ENCODE measurements at places on chromosomes 5 and 9.

DNA sequence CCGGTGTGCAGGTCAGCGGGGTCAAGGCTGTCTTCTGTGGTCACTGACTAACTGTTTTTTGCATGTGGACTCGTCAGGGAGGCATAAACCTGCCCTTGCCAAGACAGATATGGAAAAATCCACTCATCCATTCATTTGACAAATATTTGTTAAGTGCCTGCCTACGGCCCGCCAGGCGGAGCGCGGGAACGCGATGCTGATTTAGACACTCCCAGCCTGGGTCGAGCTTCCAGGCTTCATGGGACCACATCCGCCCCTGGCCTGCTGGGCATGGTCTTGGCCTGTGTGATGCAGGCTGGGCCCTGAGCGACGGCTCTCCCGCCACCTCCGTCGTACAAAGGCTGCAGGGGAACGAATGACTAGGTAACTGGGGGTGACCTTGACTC is 18.1 kb downstream of the MYMK start:
- no peak for DNase-seq

- DNase-seq, result no peak
Measured at GRCh38 chr5:8865686-8866374, 680.0 kb downstream of the SEMA5A start.

DNA sequence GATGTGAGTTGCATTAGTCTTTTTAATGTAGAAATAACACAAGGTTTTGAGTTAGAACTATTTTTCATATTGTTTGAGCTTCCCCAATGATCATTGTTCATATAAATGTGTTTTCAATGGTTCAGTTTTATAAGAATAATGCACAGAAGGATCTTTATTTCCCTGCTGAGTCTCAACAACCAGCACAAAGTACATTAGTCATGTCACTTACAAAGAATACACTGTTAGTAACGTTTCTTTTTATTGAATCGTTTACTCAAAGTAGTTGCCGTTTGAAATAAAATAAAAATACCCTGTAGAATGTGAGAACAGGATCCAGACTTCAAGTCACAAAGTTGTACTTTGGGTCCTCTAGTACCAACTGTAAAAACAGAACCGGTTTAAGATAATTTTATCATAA is 41.5 kb downstream of the ERCC8 start:
- no peak for DNase-seq

DNA sequence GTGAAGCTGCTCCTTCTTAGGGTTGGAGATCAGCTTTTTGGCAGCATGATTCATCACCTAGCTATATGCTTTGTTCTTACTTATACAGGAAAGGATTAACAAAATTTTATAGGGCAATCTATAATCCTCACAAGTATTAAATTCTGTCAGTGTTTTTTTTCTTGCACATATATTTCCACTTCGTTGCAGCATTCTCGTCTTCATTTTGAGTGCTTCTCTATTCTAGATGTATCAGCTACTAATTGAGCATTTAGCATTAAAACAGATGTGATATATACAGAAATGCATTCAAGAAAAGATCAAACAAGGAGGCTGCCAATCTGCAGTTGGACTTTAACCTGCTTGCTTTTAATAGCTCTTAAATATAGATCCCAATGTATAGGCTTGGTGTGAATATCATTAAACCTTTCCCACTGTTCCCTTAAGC is 3.6 kb upstream of the CTXN3 start:
- no peak for DNase-seq

DNA sequence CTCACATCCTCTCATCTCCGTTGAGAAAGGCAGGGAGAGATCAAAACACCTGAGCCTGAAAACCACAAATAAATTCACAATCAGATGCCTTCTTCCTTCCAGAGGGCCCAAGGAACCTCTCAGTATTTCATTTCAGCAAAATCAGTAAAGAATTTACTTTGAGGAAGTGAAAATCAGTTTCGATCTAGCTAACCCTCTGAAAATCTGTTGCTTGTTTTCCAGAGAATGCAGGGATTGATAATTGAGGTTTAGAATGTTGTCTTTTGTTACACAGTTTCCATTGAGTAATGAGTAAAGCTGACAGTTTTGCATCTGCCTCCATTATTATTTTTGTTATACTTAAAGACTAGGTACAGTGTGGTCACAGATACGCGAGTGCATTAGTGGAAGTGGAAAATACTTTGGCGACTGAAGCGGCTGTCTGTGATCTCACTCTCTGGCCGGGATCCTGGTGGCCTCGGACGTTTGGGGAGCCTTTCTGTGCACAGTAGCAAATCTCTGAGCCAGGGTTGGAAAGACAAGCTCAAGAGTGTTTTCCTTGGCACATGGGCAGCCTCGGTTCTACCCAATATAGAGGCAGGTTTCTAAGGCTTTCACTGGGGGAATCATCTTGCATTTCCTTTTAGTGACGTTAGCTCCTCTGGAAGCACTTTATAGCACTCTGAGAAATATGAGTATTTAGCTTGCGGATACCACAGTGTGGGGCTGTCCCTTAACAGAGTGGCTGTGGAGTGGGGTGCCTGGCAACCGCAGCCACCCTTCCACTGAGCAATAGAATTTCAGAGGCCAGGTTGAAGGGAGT is 32.2 kb upstream of the ANGPTL2 start:
- peak; percentile 54 for DNase-seq

DNA sequence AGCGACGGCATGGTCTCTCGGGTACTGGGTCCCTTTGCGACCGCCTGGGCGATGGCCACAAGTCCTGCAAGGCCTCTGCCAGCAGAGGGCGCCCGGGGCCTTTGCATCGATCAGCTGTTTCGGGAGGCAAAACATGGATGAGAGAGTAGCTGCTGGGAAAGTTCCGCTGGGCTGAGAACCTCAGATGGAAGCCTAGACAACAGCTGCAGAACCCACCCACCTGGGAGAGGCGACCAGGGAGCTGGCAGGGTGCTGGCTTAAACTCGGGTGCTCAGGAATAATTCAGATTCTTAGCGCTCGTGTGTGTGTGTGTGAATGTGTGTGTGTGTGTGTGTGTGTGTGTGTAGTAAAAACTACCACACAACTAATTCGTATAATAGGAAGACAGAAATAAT is 50.0 kb downstream of the TRIM32 start:
- peak; percentile 20 for DNase-seq

GRCh38 chr5:93189707-93190120 is 391.3 kb downstream of the NR2F1-AS1 start:
- DNase-seq, result no peak

- DNase-seq, result no peak
Measured at GRCh38 chr5:175717837-175718236, 60.0 kb downstream of the HRH2 start.

DNA sequence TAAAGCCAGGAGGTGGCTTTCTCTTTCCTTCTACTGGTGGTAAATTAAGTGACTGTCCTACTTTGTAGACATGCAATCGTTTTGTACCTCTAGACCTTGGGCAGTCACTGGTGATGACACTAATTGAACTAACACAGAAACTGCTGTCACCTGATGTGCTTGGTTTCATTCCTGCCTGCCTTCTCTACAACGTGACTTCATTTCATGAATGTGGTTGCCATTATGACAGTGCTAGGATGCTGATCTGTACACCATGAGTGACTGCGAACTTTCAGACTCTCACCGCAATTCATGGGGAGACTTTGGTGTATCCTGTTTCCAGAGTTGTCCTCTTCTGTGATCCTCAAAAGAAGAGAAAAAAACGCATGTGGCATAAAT is 47.5 kb downstream of the UBE2QL1 start:
- DNase-seq, result no peak
